ENCODE measurements at places on chromosomes 5 and 9.

DNA sequence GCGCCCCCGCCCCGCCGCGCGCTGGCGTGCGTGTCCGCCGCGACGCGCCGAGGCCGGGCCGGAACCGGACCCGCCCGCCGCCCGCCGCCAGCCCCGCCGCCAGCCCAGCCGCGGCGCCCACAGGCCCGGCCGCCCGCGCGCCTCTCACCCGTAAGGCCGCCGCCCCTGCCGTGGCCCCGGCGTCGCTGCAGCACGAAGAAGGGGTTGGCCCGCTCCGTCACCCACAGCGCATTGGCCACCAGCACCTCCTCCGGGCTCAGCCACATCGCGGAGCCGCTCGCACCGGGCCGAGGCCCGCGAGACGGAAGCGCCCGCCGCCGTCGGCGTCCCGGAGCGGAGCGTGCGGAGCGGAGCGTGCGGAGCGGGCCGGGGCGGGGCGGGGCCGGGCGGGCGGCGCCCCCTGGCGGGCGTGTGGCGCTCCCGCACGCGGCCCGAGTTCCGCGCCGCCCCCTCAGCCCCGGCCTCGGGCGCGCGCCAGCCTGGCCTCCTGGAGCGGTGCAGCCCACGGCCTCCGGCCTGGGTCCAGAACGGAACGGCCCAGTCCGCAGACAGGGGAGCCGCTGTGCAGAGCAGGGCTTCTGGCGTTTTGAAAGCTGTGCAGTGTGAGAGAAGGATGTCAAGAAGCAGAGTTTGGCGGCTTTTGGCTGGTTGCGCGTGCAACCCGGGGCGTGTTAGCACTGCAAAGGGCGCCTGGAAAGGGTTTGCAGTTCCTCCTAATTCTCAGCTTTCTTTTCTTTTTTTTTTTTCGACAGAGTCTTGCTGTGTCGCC is at the start of gene TBC1D9B:
Gene TBC1D9B (minus strand): TSS at position 342 of the 769 bp plus-strand sequence. CDS start 76 bp downstream, at position 266.
- peak; percentile 68 for DNase-seq

- no peak for DNase-seq
Measured at GRCh38 chr5:68646144-68646543, 430.6 kb downstream of the PIK3R1 start.

GRCh38 chr9:20315677-20316076 is 306.6 kb downstream of the MLLT3 start:
- DNase-seq = no peak

DNA sequence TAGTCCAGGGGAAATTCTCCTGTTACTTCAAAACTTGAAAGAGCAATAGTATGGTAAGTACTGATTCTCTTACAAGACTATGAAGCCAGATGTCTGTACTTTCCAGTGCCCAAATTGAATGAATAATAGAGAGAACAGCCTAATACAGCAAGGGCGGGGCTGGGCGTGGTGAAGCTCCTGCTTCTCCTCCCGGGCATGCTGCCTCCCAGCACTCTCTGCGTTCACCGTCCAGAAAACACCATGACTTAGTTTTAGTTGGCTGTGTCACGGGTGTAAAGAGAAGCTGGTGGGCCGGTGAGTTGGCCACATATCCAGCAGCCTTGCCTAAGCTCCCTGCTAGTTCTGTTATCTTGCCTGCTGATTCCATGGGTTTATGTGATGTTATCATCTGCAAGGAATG is 40.7 kb upstream of the ADAMTS2 start:
- no peak for DNase-seq

DNA sequence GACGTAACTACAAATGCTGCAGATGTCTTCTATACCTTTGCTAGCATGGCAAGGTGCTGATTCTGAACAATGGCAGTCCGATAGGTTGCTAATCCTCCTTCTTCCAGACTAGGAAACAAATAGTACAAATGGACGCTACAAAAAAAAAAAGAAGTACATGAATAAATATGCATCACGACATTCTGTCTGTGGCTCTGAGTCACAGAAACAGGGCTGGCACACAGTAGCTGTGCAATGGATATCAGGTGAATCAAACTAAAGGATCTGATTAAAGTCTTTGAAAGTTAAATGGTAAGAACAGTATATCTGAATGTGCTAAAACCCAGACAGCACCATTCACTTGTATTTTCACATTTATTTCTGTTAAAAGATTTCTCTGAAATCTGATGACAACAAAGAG is 96.2 kb downstream of the DROSHA start:
- DNase-seq = no peak

- DNase-seq = no peak
Measured at GRCh38 chr5:1801967-1802295, 724 bp downstream of the NDUFS6 start.

DNA sequence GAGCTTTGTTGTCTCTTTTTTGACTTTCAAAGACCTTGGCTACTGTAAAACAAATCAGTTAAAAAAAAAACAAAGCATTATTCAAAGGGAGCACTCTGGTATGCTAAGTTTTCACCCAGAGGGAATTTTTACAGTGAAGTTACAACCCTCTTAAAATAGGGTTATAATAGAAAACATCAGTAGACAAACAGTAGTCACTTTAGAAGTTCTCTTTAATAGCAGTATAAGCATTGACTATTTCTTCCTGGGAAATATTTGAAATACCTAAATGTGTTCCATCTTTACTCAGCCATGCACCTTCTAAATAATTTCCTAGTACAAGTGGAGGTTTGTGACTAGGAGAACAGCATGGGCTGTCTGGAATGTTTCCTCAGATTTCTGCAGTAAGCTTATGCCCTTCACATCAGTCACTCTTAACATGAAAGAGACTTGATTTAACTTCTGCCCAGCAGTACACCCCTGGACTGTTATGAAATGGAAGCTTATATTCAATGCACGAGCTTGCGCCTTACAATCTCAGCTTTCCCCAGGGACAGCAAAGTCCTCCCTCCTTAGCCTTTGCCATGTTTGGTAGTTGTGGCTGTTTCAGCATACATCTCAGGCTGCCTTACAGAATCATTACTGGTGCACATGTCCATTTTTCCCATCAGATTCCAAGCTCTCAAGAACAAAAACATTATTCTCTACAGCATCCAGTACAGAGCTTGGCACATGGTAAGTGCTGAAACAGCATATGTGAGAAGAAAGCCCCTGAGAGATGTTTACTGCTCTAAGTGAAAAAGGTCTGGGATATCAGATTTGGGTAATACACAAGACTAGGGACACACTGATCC is 191.5 kb downstream of the ZNF608 start:
- DNase-seq = no peak

DNA sequence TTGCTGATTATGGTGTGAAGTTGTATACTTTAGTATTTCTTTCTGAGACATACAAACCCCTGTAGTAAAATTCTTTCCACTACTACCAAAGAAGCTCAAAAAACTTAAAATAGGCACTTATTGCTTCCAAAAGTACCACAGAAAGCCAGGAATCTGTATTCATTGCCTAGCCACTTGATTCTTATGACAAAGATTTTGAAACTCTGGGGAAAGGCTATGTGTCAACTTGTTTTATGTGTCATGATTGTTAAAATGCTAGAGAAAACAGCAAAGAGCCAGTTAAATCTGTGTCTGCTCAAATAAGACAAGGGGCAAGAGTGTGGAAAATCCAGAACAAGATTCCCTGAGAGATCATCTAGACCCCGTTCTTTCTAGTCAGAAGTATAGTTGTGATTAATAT is 6.0 kb downstream of the KIF2A start:
- DNase-seq = no peak

DNA sequence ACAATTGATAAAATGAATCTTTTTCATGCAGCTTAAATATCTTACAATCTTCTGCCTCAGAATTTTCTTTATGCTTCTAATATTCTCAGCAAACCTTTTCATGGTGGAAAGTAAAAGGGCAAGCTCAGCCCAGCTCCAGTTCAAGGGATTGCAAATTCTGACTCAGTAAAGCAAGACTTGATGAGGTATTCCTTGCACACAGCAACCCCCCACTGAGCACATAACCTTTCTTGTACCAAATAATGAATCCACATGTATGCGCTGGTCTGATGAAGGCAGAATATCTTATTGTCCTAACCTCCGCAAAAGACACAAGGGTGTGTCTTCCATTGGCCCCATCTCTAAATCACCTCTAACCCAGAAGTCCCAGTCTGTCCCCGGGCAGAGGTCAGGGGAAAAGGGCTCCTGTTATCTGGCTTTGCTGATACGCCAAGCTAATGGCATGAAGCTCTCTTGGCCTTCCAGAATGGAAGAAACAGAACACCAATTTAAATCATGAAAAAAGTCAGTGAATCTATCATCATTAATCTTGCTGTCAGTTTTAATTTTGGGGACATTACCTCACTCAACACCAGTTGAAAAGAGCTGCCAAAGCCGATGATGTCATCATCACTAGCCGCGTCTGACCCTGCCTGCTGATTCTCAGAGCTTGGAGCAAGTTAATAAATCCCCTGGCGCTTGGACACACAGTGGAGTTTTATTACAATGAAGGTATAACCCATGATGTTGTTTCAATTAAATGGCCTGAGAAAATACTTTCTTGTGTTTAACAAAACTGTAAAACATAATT is 592.5 kb upstream of the CLINT1 start:
- DNase-seq = no peak

DNA sequence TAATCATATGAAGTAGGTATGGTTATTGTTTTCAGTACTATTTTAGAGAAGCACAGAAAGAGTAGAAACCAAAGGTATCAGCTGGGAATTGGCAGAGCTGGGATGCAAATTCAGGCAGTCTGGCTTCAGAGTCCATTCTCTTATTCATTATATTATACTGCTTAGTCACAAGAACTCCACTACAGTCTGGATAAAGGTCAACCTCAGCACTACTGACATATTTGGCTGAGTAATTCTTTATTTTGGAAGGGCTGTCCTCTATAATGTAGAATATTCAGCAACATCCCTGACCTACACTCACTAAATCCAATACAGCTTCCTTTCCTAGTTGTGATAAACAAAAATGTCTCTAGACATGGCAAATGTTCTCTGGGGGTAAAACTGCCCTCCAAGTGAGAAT is 37.6 kb downstream of the PTGER4 start:
- no peak for DNase-seq
